ENCODE measurements at places on chromosomes 16 and 17. TPM values are rescaled to one million over a fixed set of nuclear protein-coding genes. Genes with fewer than 3 reads are reported as not detected.

GRCh38 chr17:79706931-79707850 lies 23.6 kb upstream of the ENPP7 start:
- peak; percentile 5 for DNase-seq

DNA sequence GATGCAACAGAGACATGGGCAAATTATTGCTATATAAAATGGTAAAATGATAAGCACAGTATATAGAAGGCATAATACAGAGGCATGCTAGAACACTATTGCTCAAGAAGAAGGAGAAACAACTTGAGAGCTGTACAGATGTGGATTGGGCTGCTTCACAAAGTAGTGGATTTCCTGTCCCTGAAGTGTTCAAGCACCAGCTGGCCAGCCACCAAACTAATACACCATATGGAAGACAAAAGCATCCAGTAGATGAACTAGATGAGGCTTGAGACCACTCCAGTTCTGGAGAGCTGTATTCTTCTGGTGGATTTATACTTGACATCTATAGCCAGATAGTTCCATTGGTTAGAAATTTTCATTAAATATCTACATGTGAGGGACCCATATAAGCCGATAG lies 134.1 kb upstream of the GNAO1 start:
- no peak for DNase-seq

KCTD19 gene
- not detected for total RNA-seq

SMIM5 gene
- total RNA-seq = under 0.01 TPM

MYH11 gene
- 0.64 TPM for total RNA-seq
